ENCODE measurements at places on chromosomes 16 and 17. TPM values are rescaled to one million over a fixed set of nuclear protein-coding genes. Genes with fewer than 3 reads are reported as not detected.
A peak's percentile ranks its signal among the peaks of the same experiment; 100 is the strongest.

DNA sequence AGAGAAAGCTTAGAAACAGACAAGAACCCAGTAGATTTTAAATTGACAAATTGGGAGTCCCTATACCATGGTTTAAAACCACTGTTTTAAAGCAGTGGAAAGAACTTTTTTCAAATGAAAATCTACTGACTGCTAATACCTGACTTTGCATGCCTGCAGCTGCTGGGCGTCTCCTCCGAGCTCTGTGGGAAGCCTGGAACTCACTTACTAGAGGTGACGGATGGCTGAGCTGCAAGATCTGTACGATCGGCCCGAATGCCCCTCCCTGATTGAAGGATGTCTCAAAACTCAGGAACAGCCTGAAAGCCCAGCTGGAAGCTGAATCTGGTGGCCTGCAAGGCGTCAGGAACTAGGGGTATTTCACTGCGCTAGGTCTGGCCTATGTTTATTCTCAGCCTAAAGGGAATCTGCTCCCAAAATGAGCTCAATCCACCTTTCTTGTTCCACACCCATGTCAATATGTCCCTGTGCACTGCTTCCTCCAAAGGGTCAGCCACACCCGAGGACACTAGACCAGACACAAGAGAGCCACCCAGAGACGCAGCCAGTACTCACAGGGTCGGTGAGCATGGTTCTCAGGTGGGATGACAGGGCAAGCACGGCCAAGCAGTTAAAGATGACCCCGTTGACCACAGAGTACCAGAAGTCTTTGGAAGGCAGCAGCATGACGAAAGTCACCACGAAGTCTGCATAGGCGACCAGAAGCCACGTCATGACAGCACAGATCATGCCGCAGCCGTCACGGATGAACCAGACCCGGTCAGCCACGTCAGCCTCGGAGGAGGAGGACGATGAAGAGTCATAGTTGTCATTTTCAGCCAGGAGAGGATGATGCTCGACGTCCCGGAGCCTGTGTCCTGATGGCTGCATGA lies 21.4 kb downstream of the ZDHHC7 start:
- no peak for DNase-seq

GRCh38 chr16:3987231-3987630 lies 106.7 kb upstream of the CREBBP start:
- DNase-seq, result no peak

DNA sequence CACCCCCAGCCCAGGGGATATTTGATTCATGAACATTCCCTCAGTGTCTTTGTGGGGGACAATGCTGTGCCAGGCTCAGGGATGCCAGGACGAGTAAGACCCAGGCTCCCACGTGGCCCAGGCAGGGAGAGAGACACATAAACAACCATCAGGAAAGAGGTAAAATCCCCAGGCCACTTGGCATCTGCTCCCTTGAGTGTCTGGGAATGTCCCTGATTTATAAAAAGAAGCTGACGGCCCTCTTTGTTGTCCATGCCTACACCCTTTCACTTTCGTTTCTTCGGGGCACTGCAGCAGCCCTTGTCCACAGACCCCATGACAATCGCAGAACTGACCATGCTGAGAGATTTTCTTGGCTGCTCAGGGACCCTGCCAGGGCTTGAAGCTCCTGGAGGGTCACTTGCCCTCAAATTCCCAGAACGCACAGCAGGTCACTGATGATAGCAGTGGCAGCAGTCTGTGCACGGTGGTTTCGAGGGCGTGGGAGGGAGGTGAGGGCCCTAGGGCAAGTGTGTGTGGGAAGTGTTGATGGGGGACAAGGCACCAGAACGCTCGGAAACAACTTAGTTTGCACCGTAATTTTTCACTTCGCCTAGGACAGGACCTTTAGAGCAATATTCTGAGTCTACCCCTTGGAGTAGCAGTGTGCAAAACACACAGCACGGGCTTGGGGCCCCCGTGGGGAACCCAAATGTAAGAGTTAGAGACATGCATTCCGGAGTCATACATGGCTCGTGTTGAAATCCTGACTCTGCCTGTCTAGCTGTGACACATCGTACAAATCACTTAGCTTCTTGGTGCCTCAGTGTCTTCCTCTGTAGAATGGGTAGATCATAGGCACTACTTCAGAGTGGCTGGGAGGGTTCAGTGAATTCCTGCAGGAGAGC lies 4.7 kb downstream of the NOD2 start:
- DNase-seq, result no peak

GRCh38 chr17:71521724-71522123 lies 599.1 kb upstream of the SOX9 start:
- no peak for DNase-seq

TAT gene
- total RNA-seq, result not detected

GRCh38 chr17:60154616-60155426 lies 5.0 kb downstream of the CA4 start:
- DNase-seq, result peak; percentile 66

RGS11 gene
- 10.1 TPM for total RNA-seq

DNA sequence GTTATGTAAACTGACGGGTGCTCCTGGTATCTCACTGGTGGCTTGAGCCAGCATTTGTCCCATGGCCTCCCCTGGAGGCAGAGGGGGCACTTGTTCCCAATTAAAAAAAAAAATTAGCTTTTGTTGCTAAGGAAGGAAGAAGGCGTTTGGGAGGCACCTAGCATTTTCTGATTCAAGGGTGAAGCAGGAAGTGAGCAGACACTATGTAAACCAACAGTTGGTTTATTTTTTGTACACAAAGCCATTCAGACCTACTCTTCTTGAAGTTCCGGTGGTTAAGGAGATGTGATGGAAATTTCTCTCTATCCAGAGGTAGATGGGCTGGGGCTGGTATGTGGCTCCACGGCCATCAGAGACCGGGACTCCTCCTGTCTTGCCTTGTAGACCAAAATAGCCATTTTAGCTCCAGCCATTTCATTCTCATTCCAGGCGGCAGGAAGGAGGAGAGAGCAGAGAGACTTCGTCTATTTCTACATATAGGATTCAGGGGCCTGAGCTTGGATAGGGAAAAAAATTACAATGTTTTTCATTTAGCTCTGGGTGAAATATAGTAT lies 103.0 kb downstream of the SNX29 start:
- no peak for DNase-seq

Measured in cerebellum (tissue), 4 donors.